ENCODE measurements at places on chromosomes 7 and 10. TPM values are rescaled to one million over a fixed set of nuclear protein-coding genes. Genes with fewer than 3 reads are reported as not detected.

DNA sequence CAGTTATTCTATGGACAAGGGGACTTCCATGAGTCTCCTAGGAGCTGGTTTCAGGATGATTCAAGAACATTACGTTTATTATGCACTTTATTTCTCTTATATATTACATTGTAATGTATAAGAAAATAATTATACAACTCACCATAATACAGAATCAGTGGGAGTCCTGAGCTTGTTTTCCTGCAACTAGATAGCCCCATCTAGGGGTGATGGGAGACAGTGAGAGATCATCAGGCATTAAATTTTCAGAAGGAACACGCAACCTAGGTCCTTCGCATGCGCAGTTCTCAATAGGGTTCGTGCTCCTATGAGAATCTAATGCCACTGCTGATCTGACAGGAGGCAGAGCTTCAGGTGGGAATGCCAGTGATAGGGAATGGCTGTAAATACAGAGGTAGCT lies 137.9 kb downstream of the ANKRD30A start:
- DNase-seq, result no peak

GRCh38 chr7:82624337-82624736 lies 180.8 kb upstream of the CACNA2D1 start:
- peak; percentile 37 for DNase-seq

GRCh38 chr7:45716380-45717203 lies 142.4 kb downstream of the ADCY1 start:
- DNase-seq, result no peak

GRCh38 chr7:57205000-57205399 lies 72.8 kb upstream of the ZNF479 start:
- DNase-seq, result no peak

SDK1 gene
- total RNA-seq, result 0.63 TPM

GRCh38 chr10:60816628-60817397 lies 38.5 kb downstream of the CDK1 start:
- peak; percentile 28 for DNase-seq

GRCh38 chr10:87818505-87819288 lies 671 bp upstream of the ATAD1 start:
- DNase-seq, result peak; percentile 24

NRG3 gene
- total RNA-seq, result not detected

- no peak for DNase-seq
Measured at GRCh38 chr7:89757910-89758309, 396.4 kb upstream of the STEAP1 start.

ZNF800 gene
- total RNA-seq, result 18.1 TPM

DOCK4 gene
- 37.2 TPM for total RNA-seq

HMX2 gene
- not detected for total RNA-seq

GRCh38 chr7:157389951-157390730 lies 53.3 kb downstream of the DNAJB6 start:
- no peak for DNase-seq

LHFPL3 gene
- total RNA-seq, result not detected

GRCh38 chr10:13673156-13673555 lies 86.4 kb downstream of the PRPF18 start:
- DNase-seq, result no peak

TFPI2 gene
- total RNA-seq, result 21.8 TPM

GRCh38 chr7:127885222-127885772 lies 145.9 kb downstream of the LRRC4 start:
- DNase-seq, result no peak

- DNase-seq, result peak; percentile 19
Measured at GRCh38 chr7:20395104-20395503, 64.4 kb downstream of the ITGB8 start.

DNA sequence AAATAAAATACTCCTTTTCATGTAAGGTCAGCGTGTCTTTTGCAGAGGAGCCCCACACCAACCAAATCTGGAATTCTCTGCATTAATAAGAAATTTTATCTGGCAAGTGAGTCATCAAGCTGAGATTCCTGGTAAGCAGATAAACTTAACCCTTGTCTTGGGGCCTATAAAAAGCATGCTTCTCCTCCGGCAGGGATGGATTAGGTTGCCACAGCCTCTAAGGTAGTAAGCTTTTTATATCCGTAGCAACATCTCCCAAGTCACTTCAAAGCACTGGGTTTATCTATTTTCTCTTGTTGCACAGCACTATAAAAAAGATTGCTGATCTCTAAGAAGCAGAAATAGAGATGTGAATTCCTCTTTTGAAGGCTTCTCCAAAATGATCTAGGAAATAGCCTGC lies 202.8 kb upstream of the NOBOX start:
- no peak for DNase-seq

FAM221A gene
- total RNA-seq, result 0.67 TPM

- DNase-seq, result no peak
Measured at GRCh38 chr7:12730523-12730922, 43.1 kb downstream of the ARL4A start.

All from foreskin keratinocyte (primary cell).